ENCODE measurements at places on chromosomes 2 and 18.

- DNase-seq, result no peak
Observed at GRCh38 chr2:132449868-132450267, 33.3 kb downstream of the GPR39 start.

DNA sequence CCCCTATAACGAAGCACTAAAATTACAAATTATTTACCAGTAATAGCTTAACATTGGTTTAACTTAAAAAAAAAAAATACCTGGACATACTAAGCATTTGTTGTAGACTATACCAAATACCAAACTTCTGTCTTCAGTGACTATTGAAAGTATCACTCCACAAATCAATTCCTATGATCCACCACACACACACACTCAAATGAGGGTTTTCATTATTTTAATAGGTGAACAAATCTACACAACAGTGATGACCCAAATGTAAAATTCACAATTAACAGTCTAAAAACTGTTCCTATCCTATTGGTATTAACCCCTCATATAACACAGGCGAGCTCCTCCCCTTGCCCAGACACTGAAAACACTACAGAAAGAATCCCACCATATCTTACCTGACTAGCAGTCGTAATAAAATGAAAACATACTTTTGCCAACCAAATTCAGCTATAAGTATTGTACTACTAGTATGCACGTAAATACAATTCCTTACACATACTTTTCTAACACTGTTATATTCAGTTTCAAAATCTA, 2.5 kb downstream of the SP3 start:
- no peak for DNase-seq

DNA sequence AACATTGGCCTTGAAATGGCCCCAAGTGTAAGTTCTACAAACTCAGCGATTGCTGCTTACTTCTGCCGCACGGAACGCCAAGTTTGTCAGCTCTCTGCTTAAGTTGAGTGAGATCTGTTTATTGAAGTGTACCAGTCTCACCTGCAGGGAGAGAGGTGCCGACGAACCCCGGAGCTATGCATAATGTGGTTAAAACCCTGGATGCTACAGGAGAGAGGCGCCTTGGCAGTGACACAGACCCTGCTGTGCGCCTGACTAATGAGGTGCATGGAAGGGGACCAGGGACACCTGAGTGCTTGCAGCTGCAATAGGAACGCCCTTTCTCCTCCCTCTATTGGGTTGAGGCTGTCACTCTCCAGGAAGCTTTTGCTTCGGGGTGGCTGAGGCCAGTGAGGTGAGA, 979 bp downstream of the SLC9A2 start:
- no peak for DNase-seq

DNA sequence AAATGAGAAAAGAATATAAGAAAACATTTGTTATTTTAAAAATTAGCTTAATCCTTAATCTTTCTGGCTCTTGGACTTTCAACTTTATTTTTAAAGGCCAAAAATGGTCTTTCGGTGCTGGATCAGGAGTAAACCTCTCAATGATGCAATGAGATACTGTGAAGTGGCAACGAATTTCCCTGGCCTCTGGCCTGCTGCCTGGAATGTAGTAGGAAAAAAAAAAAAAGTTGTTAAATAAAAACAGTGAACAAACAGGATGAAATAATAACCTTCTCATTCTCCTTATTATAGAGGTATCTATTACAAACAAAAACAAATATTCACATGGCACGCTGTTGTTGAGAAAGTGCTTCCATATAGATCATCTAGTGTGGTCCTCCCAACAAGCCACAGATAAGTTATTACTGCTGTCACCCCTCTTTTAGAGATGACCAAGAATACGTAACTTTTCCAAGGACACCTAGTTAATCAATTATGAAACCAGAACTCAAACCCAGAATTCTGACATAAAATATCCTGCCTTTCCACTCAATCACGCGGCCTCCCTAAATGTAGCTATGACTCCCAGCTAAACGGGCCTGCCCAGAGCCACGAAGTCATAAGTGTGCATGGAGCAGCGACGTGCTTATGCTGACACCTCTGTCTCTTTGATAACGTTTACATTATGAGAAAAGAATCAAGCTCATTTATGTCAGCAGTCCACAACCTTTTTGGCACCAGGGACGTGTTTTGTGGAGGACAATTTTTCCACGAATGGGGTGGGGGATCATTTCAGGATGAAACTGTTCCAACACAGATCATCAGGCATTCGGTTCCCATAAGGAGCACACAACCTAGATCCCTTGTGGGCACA, 170.9 kb downstream of the BCL2 start:
- no peak for DNase-seq

GRCh38 chr2:106342831-106343251, 125.4 kb downstream of the RGPD3 start:
- DNase-seq, result no peak

DNA sequence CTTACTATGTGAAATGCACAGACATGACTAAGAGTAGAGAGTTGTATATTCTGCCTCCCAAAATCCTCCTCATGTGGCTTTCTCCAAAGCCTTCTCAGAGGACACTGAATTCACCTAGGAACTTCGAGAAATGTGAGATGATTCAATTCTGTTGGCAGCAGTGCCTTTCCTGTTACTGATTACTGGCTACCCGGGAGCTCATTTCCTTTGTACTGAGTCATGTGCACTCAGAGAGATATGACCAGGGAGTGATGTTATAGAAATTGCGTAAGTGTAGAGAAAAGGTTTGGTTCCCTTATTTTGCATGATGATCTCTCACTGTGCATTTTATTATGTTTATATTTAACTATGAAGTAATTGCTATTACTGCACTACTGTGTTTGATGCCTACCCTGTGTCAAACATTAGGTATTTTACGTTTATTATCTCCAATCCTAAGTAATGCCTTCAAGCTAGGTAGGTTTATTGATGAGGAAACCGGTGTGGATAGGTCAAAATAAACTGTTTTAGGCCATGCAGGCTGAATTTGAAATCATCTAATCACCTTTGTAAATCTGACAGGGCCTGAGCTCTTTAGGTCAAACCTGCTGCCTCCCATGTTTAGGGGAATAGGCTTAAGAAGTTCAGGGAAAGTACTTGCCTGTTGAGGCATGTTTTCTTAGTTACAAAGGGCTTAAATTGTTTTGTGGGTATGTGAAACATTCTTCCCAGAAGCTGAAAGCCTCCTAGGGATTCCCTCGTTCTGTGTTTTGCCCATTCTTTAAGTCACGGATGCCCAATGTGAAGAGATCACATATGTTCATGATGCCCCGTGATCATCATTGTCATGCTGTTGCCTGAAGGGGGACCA, 86.8 kb downstream of the FMNL2 start:
- DNase-seq, result no peak

DNA sequence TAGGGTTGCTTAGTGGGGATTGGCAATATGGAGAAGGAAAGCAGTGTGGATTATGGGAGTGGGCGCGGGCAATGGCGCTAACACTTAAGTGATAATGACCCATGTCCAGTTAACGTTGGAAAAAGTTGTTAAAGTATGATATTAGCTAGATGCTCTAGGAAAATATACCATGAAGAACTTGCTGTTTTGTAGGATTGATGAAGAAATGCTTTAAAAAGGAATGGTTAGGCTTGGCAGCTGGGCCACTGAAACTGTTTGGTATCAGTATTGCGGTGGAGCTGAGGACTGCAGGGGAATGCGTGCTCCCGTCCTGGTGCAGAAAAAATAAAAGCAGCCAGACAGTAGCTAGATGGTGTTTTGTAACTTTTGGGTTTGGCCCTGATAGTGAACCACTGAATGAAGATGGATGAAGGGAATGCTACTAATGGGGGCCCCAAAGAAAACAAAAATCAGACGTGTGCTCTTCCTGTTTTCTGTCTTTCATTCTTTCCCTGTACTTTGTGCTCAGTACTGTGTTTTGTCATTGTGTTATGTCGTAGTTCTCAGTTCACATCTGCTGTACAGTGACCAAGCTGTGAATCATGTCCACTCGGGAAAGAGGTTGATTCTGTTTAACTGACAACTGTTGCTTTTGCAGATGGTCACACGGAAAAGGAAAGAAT, 999 bp downstream of the INSIG2 start:
- no peak for DNase-seq

DNA sequence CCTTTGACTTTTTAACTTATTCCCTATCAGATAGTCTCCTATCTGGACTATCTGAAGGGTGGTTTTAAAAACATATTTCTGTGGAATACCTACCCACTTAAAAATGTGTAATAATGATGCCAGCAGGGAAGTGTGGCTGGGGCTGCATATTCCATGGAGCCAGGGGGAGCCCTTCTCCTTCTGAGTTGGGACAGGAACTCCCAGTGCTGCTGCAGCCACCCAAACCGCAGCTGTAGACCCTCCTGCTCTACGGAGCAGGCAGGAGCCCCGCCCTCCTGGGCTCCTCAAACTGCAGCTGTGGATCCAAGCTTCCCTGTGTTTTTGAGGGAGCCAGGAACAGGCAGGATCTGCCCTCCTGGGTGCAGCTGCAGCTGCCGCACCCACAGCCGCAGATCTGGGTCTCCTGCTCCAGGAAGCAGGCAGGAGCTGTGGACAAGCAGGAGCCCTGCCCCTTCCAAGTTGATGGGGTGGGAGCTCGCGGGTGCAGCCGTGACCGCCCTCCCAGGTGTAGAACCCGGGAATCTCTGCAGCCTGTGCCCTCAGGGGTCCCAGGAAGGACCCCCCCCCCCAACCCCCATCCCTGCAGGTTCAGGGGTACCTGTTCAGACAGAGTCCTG, 57.8 kb downstream of the PDK1 start:
- DNase-seq, result no peak

- no peak for DNase-seq
Observed at GRCh38 chr2:209988010-209988409, 14.4 kb upstream of the RPE start.

GRCh38 chr2:223451-223850, 40.4 kb downstream of the SH3YL1 start:
- DNase-seq, result no peak

- DNase-seq, result no peak
Observed at GRCh38 chr2:79984476-79984875, 320.1 kb downstream of the LRRTM1 start.

DNA sequence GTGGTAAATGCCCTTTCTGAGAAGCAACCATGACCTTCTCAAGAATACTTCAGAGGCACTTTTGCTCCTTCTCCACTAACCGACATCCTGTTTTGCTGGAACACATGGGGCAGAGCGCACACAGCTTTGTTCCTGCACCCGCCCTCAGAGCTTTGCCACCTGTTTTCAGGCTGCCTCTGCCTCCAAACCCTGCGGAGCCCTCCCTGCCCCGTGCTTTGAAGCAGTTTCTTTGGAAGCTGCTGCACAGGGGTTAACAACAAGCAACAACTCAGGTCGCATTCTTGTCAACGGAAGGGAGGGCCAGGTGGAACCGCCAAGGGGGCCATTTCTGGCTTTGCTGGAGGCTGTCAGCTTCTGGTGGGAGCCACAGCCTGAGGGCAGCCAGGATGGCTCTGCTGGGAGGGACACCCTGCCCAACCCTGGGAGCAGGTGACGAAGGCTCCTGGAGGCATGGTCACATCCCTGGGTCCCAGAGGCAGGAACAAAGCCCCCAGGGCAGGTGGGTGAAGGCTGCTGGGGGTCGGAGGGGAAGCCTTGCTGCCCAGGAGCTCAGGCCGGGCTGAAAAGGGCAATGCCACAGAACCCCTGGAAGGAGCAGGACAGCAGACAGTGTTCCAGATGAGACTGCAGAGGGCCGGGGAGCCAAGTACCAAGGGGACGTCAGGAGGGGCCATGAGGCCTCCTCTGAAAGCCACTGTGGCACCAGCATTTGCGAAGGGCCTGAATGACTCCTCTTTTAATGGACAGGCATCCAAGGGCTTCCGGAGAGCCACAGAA, 46.8 kb downstream of the MRPS5 start:
- DNase-seq, result peak; percentile 57

DNA sequence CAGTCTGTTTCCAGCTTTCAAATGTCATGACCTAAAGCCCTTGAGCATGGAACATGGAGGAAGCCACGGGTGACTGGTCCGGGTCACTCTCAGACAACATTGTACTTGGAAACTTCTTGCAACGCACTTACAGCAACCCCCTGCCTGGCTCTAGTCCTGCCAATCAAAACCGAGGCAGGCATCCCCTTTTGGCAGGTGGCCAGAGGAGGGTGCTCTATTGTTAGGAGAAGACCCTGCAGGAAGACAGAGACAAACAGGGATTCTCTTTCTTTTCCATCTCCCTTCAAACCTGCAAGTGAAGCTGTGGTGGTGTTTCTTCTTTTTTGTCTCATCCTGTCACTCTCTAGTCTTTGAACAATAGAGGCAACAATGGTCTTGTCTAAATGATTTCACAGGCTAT, 667.2 kb downstream of the ZEB2 start:
- DNase-seq, result no peak

GRCh38 chr2:208511016-208511415, 104.4 kb downstream of the PTH2R start:
- DNase-seq, result no peak
